ENCODE measurements at places on chromosomes 5 and 9. TPM values are rescaled to one million over a fixed set of nuclear protein-coding genes. Genes with fewer than 3 reads are reported as not detected.

Gene POLR3G
- 10.8 TPM for total RNA-seq

GRCh38 chr9:120066315-120066714, 513.7 kb downstream of the CDK5RAP2 start:
- peak; percentile 1 for DNase-seq

DNA sequence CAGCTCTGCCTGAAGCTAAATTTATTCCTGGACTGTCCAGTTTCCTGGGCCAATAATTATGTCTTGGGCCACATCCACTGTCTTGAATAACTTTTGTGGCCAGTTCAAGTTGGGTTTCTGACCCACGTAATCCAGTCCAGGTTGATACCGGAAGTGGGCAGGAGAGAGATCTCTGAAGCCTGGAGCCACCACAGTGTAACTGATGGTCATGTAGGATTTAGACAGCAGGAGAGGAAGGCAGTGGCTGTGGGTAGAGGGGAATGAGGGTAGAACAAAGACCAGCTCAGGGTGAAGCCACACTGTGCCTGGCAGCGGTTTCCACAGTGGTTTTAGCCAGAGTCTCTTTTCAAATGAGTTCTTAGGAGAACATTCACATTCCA, 30.2 kb downstream of the SH3PXD2B start:
- DNase-seq = no peak

DNA sequence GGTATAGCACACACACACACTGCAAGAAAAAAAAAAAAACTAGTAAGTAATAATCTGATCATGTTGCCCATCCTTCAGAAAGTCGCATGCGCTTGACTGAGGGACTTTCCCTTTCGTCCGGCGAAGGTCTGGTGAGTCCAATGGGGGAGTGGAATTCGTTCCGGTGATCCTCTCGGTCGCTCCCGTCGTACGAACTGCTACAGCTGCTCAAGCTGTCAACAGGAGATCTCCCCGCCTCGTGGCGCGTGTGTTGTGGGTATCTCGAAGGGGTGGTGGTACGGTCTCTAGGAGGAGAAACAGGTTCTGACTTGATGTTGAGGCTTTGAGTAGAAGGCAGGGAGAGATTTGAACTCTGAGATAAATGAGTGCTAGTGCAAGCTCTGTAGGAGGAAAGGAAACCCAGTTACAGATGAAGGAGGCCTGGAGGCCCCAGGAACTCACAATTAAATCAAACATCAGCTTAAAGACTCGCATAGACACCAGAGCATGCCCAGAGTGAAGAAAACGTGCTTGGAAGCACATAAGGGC, 160.4 kb downstream of the MEF2C start:
- DNase-seq = no peak

- peak; percentile 79 for DNase-seq
Observed at GRCh38 chr9:35489313-35490154, at the start of gene RUSC2. RUSC2 (plus strand) TSS chr9:35490111; CDS start chr9:35546522, 56,411 bp downstream.
